ENCODE measurements at places on chromosomes 5 and 9.

GRCh38 chr9:69317894-69318293 is 7.1 kb upstream of the ENTREP1 start:
- peaks cover 2% of the 10 kb centered on the region for H3K36me3 ChIP-seq
- peaks cover 20% of the 10 kb centered on the region for H3K27me3 ChIP-seq
- no peak overlapping the region for H3K4me3 ChIP-seq
- no peak overlapping the region for H3K27ac ChIP-seq

DNA sequence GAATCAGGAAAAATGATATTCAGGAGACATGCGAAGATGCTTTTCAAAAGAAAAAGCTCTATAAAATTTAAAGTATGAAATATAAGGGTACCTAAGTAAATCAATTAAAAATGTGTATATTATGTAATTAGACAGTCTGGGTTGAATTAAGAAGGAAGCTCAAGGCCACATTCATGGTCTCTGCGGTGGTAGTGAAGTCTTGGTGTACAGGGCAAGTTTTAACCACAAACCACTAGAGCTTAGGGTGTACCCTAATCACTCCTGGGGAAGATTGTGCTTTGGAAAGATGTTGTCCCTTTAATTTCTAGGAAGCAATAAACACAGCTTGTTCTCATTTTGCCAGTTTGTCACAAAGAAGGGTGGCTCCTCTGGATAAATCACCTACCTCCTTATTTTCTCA is 287.2 kb upstream of the ZNF608 start:
- no peaks in the 10 kb centered on the region for H3K36me3 ChIP-seq
- H3K27ac ChIP-seq, result no peak overlapping the region
- H3K27me3 ChIP-seq, result no peaks in the 10 kb centered on the region
- H3K4me3 ChIP-seq, result no peak overlapping the region

DNA sequence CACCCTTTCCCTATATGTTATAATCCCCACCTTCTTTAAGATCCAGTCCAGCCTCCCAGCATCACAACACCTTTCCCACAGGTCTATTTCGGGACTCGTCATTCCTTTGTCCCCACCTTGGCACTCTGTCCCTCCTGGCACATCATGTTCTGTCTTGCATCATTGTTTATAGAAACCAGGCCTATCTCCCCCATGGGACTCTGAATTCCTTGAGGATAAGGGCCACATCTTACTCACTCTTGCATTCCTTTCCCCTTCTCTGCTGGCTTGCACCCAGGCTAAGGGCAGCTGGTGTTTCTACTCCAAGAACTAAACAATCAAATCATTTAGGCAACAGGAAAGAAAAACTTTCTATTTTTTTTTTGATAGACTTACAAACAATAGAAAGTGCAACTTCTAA is 205.7 kb downstream of the AGTPBP1 start:
- H3K36me3 ChIP-seq, result no peaks in the 10 kb centered on the region
- H3K4me3 ChIP-seq, result no peak overlapping the region
- no peaks in the 10 kb centered on the region for H3K27me3 ChIP-seq
- DNase-seq, result no peak

DNA sequence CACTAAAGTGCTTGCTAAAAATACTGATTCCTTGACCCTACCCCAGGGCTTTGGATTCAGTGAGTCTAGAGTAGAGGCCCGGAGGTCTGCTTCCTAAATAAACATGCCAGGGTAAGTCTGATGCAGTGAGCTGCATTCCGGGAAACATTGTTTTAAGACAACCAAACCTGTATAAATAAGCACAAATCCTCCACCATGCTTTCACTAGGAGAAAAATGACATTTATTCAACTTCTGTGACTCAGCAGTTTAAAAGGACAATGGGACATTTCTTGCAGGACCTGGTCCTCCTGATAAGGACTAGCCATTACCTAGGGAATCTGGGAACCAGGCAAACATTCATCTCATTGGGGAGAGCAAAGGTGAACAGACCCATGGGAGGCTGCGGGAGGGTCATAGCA is 335.3 kb downstream of the MLLT3 start:
- no peak for DNase-seq
- no peak overlapping the region for H3K4me3 ChIP-seq
- H3K36me3 ChIP-seq, result peaks cover 30% of the 10 kb centered on the region
- no peak overlapping the region for H3K27ac ChIP-seq
- no peaks in the 10 kb centered on the region for H3K27me3 ChIP-seq
- peaks cover 28% of the 10 kb centered on the region for H3K4me1 ChIP-seq

GRCh38 chr9:80550181-80550580 is 978.4 kb downstream of the TLE4 start:
- H3K4me1 ChIP-seq, result no peaks in the 10 kb centered on the region
- no peak overlapping the region for H3K4me3 ChIP-seq
- H3K27ac ChIP-seq, result no peak overlapping the region
- no peak for DNase-seq
- no peaks in the 10 kb centered on the region for H3K36me3 ChIP-seq
- no peaks in the 10 kb centered on the region for H3K27me3 ChIP-seq

GRCh38 chr9:38311382-38312270 is 80.9 kb upstream of the ALDH1B1 start:
- H3K4me3 ChIP-seq, result no peak overlapping the region
- peaks cover 20% of the 10 kb centered on the region for H3K27me3 ChIP-seq
- no peak overlapping the region for H3K27ac ChIP-seq
- H3K36me3 ChIP-seq, result no peaks in the 10 kb centered on the region

DNA sequence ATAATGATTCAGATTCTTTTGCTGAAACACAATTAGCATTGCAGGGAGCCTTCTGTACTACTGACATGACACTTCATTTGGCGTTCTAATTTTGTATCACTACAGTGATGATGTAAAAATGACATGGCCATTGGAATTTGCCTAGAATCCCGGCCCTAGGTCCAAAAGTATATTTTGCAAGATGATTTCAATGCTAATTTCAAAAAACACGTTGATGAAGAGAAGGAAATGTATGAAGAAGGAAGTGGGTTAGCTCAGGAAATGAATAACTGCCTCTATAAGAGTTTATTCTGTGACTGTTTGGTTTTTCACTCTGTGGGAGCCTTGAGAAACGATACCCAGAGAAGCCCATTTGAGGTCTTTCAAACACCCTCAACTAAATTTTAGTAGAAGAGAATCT is 59.3 kb downstream of the OSTF1 start:
- H3K36me3 ChIP-seq, result peaks cover 71% of the 10 kb centered on the region
- peak overlapping the region; percentile 66 for H3K4me3 ChIP-seq
- H3K27me3 ChIP-seq, result no peaks in the 10 kb centered on the region
- H3K4me1 ChIP-seq, result peaks cover 79% of the 10 kb centered on the region
- H3K27ac ChIP-seq, result peak overlapping the region; percentile 98

GRCh38 chr5:170393958-170394357 is 4.8 kb upstream of the KCNMB1 start:
- DNase-seq, result peak; percentile 22
- H3K36me3 ChIP-seq, result no peaks in the 10 kb centered on the region
- peak overlapping the region; percentile 64 for H3K27ac ChIP-seq
- peaks cover 34% of the 10 kb centered on the region for H3K4me1 ChIP-seq
- peaks cover 31% of the 10 kb centered on the region for H3K27me3 ChIP-seq

DNA sequence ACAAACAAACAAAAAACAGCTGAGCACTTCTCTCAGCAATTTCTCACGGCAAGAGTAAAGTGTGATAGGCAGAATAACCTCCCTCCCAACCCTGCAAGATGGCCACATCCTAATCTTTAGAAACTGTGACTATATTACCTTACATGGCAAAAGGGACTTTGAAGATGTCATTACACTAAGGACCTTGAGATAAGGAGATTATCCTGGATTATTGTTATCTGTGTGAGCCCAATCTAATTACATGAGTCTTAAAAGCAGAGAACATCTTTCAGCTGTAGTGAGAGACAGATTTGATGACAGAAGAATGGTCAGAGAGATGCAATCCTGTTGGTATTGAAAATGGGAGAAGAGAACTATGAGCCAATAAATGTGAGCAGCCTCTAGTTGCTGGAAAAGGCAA is 347.9 kb downstream of the CDH9 start:
- H3K4me3 ChIP-seq, result no peak overlapping the region
- no peaks in the 10 kb centered on the region for H3K36me3 ChIP-seq
- H3K4me1 ChIP-seq, result no peaks in the 10 kb centered on the region
- no peaks in the 10 kb centered on the region for H3K27me3 ChIP-seq

GRCh38 chr5:58454025-58454424 is 5.9 kb downstream of the PLK2 start:
- peaks cover 4% of the 10 kb centered on the region for H3K36me3 ChIP-seq
- peaks cover 15% of the 10 kb centered on the region for H3K27me3 ChIP-seq
- H3K4me3 ChIP-seq, result no peak overlapping the region
- peaks cover 7% of the 10 kb centered on the region for H3K4me1 ChIP-seq

GRCh38 chr5:74380193-74380592 is 260.3 kb downstream of the ENC1 start:
- no peak overlapping the region for H3K4me3 ChIP-seq
- no peak for DNase-seq
- no peaks in the 10 kb centered on the region for H3K36me3 ChIP-seq

GRCh38 chr9:131884222-131884621 is 144.3 kb upstream of the RAPGEF1 start:
- no peaks in the 10 kb centered on the region for H3K36me3 ChIP-seq
- H3K27ac ChIP-seq, result no peak overlapping the region
- no peaks in the 10 kb centered on the region for H3K27me3 ChIP-seq

DNA sequence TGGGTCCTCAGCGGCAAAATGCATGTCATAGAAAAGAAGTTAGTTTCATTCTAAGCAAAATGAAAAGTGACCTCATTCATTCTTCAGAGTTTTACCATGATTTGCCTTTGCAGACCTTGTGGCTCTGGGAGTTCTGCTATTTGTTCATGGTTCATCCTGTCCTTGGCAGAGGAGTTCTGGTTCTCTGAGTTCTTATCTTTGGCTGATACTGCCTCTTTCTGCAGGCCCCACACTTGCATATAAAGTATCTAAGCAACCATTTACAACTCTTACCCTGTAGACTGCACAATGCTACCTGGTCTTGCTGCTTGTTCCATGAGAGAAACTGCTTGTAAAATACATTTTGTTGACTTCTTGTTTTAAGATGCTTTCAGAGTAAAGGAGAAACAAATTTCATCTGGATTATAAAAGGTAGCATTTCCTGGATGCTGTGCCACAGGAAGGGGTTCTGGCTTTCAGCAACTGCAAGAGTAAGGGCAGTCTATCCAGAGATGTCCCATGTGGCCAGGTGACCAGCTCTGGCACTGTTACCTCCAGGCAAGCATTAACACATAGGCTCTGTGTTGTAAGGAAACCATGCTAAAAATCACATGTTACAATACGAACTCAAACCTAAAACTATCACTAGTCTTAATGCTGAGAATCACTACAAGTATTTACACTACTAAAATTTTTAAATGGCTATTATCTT is 513.2 kb downstream of the SPOCK1 start:
- no peaks in the 10 kb centered on the region for H3K36me3 ChIP-seq
- H3K4me3 ChIP-seq, result no peak overlapping the region
- H3K27me3 ChIP-seq, result no peaks in the 10 kb centered on the region
- H3K27ac ChIP-seq, result no peak overlapping the region

DNA sequence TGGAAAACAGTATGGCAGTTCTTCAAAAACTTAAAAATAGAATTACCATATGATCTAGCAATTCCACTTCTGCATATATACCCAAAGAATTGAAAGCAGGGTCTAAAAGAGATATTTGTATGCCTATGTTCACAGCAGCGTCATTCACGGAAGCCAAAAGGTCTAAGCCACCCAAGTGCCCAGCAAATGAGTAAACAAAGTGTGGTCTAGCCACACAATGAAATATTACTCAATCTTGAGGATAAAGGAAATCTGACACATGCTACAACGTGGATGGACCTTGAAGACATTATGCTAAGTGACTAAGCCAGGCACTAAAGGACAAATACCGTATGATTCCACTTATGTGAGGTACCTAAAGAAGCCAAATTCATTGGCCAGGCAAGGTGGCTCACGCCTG is 11.1 kb upstream of the MED27 start:
- no peak overlapping the region for H3K4me3 ChIP-seq
- H3K4me1 ChIP-seq, result no peaks in the 10 kb centered on the region
- peaks cover 19% of the 10 kb centered on the region for H3K27me3 ChIP-seq
- DNase-seq, result no peak

DNA sequence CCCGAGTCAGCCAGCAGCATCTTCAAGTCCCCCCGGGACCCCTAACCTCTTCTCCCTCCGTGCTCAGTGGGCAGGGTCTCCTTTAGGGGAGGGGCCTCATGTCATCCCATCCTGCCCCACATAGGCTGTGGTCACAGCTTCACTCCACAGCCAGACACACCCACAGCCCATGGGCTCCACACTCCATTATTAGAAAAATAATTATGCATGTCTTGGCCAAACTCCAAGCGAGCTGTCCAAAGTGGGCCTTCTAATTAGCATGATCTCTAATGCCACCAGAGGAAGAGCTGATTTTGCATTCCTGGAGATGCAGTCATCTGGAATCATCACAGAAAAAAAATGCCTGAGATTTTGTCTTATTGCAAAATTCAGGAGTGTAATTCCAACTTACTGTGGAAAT is 418.2 kb downstream of the IRX2 start:
- no peaks in the 10 kb centered on the region for H3K36me3 ChIP-seq
- no peak overlapping the region for H3K27ac ChIP-seq
- no peaks in the 10 kb centered on the region for H3K27me3 ChIP-seq
- H3K4me1 ChIP-seq, result no peaks in the 10 kb centered on the region
- no peak for DNase-seq
- no peak overlapping the region for H3K4me3 ChIP-seq

DNA sequence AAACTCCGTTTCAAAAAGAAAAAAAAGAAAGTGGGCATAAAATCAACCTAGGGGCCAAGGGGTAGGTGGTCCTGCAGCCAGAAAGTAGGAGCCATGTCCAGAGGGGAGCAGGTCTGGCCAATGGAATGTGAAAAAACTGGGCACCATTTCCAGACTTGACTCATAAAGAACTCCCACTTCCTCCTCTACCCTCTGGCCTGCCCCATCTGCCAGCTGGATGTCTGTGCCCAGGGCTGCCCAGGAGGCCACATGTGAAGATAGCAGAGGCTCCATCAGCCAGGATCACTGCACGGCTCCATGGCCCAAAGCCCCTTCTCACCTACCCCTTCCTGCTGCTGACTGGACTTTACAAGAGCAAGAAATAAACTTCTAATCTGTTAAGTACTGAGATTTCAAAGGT is 42.1 kb upstream of the EEIG1 start:
- no peak for DNase-seq
- H3K27me3 ChIP-seq, result peaks cover 7% of the 10 kb centered on the region
- H3K4me1 ChIP-seq, result peaks cover 80% of the 10 kb centered on the region
- no peak overlapping the region for H3K4me3 ChIP-seq
- peak overlapping the region; percentile 67 for H3K27ac ChIP-seq

DNA sequence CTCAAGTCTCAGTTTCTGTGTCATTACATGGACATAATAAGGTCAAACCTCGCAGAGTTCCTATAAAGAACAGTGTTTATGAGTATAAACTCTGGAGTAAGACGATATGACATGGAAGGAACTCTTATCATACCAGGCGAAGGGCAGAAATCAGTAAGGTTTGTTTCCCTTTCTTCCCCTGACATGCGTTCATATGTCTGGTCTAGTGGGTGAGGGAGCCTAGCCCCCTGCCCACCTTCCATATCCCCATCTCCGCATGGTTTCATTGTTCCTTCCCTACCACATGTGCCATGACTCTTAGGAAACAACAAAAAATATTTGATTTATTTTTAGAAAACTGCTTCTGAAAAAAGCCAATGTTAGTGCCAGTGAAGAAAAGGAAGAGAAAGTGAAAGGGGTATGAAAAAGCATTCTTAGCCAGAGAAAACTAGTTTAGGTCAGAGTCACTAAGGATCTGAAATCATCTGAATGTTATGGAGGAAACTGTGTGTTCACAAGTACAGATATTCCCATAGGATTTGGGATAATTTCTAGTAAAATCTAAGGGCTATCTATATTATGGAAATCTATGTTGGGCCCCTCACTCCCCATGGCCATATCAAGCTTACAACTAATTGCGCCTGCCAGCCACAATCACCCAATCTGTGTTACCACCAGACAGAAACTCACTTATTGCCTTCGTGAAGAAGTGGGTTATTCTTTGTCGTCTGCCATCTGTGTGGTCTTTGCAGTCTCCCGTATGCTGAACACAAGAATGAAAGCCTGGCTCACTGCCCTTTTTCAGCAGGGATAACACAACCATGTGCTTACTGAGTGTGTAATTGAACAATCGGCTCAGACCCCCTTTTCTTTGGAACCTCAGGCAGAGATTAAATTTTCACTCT is 19.9 kb upstream of the HMHB1 start:
- DNase-seq, result no peak
- no peak overlapping the region for H3K27ac ChIP-seq
- H3K36me3 ChIP-seq, result no peaks in the 10 kb centered on the region
- peak overlapping the region; percentile 9 for H3K4me3 ChIP-seq

Data from activated naive CD4-positive, alpha-beta T cell treated with anti-CD3 and anti-CD28 coated beads, Interleukin-2, amount 10 ng/mL, durations not matched to agents 7 days and 5 days (primary cell).